ENCODE measurements at places on chromosomes 1 and 21.

GRCh38 chr1:3717041-3717714 lies 35.1 kb upstream of the CCDC27 start:
- DNase-seq = no peak

DNA sequence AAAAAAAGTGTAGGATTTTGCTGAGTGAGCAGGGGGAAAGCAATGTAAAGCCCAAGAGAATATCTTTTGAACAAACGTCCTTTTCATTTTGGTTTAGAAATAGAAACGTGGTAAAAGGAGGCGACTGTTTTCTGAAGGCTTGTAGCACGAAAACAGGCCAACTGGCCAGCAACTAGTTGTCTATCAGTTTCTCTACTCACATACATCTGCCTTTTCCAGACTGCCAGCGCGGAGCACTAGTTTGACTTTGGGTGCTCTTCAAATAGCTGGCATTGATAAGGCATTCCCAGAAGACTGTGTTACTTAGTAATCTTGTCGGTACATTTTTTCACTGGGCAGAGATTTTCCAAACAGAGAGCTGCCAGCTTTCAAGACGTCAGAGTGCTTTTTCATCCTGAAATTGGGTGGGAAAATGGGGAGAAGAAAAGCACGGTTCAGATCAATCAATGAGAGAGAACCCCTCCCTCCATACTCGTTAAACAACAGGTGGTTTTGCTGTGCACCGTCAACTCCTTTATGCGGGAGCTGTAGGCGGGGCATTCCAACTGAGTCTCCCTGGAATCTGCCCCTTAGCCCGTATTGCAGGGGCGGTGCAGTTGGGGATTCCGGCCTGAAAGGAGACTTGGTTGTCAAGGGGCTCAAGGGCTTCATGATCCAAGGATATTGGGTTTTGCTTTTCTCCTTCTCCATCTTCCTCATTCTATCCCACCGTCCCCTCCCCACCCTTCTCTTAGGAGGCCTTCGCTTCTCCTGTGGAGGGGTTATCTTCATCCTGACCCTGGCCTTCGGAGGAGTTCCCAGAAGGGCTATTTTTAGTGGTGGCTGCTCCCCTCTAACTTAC lies 884 bp upstream of the LRRC8C start:
- no peak for DNase-seq

- DNase-seq = no peak
Measured at GRCh38 chr1:172720339-172720738, 61.4 kb downstream of the FASLG start.

- no peak for DNase-seq
Measured at GRCh38 chr1:44812822-44813543, 4.7 kb downstream of the BTBD19 start.

GRCh38 chr1:212565079-212565478 lies 43.5 kb upstream of the ATF3 start:
- no peak for DNase-seq

GRCh38 chr1:53526451-53527101 lies 67.4 kb downstream of the DMRTB1 start:
- no peak for DNase-seq

DNA sequence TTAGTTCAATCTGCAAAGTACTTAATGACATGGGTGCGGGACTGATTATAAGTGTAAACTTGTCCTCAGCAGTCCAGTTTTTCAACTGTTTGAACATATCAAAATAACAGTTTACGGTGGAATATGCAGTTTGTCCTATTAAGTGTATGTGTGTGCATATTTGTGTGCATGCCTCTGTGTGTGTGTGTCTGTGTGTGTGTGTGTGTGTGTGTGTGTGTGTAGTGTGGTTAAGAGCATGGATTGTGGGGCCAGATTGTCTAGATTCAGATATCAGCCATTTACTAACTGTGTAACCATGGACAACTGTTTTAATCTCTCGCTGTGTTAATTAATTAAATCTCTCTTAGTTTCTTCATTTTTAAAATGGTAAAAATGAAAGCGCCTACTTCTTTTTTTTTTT lies 39.0 kb downstream of the NEXN start:
- no peak for DNase-seq

DNA sequence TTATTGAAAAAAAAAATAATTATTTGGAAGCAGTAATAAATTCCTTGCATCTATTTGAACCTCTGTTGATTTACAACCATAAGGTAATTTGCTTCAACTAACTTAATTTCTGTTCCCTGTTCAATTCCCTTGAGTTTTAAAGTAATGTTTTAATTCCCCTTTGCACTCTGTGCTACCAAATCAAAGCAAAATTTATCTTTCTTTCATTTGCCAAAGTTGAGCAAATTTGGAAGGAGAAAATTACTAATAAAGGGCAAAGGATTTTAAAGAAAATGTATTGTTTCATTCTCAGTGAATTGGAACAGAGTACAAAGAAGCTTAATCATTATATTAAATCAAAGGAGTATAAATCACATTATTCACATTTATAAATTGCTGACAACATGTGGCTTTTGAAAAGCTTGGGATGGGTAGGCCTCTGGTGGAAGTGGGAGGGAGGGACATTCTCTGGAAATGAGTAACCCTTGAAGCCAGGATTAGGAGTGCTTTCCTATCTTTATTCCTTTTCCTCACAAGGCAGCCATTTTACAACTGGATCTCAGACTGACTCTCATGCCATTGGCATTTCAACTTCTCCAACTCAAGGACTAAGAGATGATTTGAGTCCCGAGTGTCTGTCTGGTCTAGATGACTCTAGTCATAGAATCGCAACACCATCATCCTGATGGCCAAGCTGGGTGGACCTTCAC lies 331.6 kb upstream of the DUSP10 start:
- no peak for DNase-seq

- DNase-seq = no peak
Measured at GRCh38 chr1:6461538-6462411, 4.2 kb downstream of the TNFRSF25 start.

- DNase-seq = no peak
Measured at GRCh38 chr1:19438516-19439195, 46.7 kb downstream of the CAPZB start.

- no peak for DNase-seq
Measured at GRCh38 chr1:116692879-116693278, 25.3 kb upstream of the IGSF3 start.

DNA sequence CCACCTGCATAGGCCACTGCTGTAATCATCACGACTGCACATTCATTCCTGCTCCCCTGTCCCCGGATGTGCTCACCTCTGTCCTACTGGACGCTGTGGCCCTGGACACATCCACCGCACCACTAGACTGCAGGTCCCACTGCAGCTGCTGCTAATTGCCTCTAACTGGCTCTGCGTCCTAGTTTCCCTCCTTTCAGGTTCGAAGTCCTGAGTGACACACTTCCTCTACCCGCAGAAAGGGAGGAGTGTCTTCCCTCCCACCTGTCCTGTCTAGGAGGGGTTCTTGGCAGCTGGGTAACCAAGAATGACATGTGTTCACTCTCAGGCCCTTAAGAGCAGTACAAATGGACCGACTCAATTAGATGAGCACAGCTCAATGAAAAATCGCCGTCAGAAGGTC lies 40.5 kb upstream of the ITPKB start:
- no peak for DNase-seq

DNA sequence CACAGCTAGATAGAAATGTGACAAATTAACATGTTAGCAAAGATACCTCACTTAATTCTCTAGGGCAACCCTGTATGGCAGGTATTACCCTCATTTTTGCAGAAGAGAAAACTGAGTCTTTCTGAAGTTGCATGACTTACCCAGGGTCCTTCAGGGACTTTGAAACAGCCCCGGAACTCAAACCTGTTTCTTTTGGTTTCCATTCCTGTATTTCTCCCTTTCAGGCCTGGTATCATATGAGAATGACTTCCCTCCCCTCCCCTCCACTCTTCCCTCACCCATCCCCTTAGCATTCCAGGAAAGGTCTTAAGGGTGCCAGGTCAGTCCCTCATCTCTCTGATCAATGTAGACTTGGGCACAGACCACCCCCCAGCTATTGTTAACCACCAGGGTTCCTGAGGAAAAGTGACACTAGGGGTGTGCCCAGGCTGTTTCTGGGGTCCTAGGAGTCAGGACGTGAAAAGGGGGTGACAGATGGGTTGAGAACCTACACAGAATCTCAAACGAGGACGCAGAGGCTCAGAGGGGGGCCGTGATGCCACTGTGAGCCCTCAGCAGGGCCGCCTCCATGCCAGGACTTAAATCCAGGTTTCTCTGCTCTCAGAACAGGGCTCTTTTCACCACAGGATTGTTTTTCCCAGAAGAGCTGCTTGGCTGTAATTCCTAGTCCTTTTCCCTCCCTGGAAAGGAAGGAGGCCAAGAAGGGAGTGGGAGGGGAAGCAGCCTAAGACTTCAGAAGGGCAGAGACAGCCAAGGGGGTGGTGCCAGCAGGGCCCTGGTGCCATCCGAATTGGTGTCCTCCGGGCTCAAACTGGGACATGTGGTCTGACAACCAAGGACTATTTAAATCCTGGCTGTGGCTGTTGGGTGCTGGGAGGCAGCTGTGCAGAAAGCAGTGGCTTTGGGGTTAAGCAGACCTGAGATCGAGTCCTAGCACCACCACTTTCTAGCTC lies 2.1 kb upstream of the WASF2 start:
- DNase-seq = no peak

GRCh38 chr1:78146205-78146771 lies 100.5 kb downstream of the GIPC2 start:
- DNase-seq = no peak

- DNase-seq = no peak
Measured at GRCh38 chr1:172637522-172637921, 21.4 kb upstream of the FASLG start.

DNA sequence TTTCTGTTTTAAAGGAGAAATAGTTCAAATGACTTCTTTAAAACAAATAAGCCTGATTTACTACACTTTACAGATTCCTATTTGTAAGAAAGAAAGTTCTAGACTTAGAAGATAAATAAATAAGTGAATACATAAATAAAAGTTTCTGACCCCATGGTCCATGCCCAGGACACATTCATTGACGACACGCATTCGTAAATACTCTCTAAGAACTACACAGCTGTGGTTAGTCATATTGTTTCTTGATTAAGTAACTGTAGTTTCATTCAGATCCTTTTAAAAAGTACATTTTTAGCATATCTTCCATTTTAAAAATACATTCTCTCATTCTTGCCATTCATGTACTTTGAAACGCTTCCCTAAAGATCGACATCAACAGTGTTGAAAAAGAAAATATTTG lies 497.4 kb downstream of the SETD4 start:
- no peak for DNase-seq

DNA sequence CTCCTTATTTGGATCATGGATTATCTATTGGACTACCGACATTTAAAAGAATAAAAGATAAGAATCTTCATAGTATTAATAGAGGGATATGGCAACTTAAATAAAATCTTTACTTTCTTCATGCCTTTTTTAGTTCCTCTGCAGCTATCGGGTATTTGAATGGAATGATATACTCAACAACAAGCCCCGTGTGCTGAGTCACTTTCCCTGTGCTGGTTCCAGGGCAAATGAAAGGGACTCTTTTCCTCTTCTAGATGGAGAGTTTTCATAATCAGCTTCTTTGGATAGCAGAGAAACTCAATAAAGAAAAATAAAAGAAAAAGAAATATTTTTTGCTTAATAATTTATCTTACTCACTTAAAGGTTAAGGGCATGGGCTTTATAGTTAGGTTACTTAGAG lies 213.7 kb downstream of the LRRC40 start:
- no peak for DNase-seq

DNA sequence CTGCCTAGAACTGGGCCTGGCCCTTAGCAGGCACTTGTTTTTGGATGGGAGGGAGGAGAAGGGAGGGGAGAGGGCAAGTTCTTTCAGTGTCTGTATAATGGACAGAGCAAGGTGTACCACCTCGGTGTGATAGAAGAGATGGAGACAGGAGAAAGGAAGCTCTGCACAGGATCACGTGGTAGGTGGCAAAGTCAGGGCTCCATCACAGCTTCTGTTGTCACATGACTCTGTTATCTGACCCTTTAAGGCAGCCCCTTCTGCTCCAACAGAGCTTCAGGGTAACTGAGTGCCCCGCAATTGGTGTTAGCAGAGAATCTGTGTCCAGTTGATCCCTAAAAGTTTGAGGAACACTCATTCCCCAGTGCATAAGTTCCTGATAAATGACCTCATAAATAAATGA lies 16.5 kb upstream of the ETS2 start:
- DNase-seq = no peak

DNA sequence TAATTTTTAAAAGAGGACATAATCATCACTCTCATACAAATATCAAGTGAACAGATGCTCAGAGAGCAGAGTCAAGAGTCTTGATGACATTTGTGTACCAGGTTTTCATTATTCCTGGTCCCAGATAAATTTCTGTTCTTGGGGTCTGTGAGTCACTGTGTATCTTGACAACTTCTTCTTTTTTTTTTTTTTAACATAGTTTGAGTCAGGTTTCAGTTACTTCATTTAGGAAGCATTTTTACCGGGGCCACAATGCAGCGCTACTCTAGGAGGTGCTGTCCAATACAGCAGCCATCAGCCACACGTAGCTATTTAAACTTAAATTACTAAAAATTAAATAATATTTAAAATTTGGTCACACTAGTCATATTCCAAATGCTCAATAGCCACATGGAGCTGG lies 188.1 kb upstream of the SAMSN1 start:
- no peak for DNase-seq

DNA sequence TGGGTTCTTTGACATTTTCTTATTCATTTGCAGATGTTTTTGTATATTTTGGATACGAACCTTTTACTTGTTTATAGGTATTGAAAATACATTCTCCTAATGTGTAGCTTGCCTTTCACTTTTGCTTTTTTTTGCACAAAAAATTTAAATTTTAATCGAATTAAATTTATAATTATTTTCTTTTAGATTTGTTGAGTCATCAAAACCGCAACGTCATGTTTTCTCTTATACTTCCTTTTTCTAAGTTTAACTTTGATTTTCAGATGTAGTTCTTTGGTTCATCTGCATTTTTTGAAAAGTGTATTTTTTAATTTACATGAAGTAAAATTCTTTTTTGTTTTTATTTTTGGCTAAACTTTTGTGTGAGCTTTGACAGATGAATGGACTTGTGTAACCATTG lies 243.7 kb upstream of the DPYD start:
- no peak for DNase-seq

- no peak for DNase-seq
Measured at GRCh38 chr21:26519142-26519541, 53.9 kb downstream of the CYYR1 start.
